ENCODE measurements at places on chromosomes 4 and X.

- no peak for DNase-seq
Observed at GRCh38 chr4:115841871-115842270, 728.5 kb upstream of the NDST4 start.

DNA sequence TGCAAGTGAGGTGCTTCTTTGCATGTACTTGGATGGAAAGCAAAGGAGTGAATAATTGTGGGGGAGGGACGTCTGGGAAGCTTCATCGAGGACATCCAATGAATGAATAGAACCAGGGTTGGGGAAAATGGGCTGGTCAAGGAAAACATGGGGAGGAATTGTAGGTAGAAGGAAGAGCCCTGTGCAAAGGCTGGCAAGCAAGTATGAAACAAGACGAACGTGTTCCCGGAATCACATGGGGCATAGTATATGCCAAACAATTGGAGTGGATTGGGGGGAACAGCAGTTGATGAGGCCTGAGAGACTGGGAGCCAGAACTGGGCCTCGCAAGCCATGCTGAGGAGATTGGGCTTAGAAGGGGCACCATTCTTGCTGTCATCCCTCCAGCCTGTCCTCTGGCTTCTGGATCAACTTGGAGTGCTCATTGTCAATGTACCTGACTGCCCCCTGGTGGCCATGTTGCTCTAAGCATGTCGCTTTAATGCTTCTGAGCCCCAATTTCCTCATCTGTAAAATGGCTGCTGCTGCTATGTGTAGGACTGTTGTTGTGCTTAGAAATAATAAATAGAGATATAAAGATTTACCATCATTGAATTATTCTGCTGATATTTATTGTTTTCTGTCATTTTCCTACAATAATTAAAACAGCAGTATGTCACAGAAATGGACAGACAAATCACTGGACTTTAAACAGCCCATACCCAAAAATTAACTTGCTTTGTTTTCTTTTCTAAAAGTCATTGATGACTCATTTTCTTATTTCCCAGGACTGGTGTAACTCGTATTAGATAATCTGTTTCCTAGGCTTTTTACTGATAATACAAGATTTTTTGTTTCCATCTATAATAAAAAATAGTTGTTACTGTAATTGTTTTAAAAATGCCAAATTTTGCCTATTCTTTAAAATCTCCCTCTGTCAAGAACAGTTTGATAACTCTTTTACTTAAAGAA is 66.4 kb downstream of the JADE3 start:
- DNase-seq = peak; percentile 62

GRCh38 chr4:88573995-88574394 is 18.3 kb upstream of the HERC3 start:
- no peak for DNase-seq

DNA sequence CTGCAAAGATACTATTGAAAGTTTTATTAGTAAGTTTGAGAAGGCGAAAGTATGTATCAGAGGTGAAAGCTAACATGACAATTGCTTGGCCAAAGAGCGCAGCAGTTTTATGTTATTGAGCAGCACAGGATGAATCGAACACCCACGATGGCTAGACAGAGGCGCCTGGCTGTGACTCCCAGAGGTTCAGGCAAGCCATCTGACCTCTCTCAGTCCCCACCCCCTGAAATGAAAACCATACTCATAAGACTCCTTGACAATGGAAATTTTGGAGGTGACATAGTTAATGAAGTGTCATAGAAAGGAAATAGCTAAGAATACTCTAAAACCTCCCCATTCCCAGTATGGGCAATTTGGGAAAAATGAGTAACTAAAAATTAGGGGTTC is 70.6 kb downstream of the MGST2 start:
- DNase-seq = no peak

GRCh38 chr4:150136036-150136435 is 57.8 kb downstream of the DCLK2 start:
- no peak for DNase-seq

GRCh38 chr4:121873604-121874003 is 3.3 kb upstream of the BBS7 start:
- DNase-seq = no peak

- peak; percentile 2 for DNase-seq
Observed at GRCh38 chr4:147683188-147683591, 773 bp downstream of the PRMT9 start.

DNA sequence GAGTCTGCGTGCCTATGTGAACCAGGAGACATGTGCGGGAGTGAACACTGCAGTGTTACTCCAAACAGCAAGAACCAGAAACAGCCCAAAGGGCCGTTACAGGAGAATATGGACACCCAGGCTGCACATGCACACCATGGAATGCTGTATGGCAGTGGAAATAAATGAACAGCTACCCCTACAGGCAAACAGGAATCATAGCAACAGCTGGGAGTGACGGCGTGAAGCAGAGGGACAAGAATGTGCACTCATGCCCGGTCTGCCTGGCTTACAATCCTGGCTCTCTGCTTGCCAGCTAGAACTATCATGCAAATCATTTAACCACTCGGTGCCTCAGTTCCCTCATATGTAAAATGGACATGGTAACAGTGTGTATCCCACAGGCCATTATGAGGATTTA is 16.6 kb downstream of the GPKOW start:
- no peak for DNase-seq

GRCh38 chrX:101676571-101676970 is 16.9 kb upstream of the ARMCX2 start:
- DNase-seq = no peak

- peak; percentile 49 for DNase-seq
Observed at GRCh38 chr4:128286474-128287058, 1.0 kb downstream of the PGRMC2 start.

Data from CD4-positive, alpha-beta T cell treated with Interleukin-1 beta for 1 hour (primary cell).